ENCODE measurements at places on chromosomes 7 and 10.

DNA sequence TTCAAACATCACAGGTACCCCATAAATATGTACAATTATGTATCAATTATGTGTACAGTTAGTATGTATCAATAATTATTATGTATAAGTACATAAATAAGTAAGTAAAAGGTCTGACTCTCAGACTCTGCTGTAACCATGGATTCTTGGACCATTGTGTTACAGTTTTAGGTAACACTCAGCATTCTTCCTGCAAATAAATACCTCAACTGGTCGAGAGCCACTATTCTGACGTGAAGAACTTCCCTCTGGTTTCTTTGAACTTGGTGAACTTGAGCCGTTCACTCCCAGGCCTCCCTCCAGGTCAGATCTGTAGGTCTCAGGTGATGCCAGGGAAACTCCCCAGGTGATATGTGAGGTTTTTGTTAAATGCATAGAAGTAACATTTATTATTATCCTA lies 191.8 kb upstream of the PLXNA4 start:
- no peak for DNase-seq

DNA sequence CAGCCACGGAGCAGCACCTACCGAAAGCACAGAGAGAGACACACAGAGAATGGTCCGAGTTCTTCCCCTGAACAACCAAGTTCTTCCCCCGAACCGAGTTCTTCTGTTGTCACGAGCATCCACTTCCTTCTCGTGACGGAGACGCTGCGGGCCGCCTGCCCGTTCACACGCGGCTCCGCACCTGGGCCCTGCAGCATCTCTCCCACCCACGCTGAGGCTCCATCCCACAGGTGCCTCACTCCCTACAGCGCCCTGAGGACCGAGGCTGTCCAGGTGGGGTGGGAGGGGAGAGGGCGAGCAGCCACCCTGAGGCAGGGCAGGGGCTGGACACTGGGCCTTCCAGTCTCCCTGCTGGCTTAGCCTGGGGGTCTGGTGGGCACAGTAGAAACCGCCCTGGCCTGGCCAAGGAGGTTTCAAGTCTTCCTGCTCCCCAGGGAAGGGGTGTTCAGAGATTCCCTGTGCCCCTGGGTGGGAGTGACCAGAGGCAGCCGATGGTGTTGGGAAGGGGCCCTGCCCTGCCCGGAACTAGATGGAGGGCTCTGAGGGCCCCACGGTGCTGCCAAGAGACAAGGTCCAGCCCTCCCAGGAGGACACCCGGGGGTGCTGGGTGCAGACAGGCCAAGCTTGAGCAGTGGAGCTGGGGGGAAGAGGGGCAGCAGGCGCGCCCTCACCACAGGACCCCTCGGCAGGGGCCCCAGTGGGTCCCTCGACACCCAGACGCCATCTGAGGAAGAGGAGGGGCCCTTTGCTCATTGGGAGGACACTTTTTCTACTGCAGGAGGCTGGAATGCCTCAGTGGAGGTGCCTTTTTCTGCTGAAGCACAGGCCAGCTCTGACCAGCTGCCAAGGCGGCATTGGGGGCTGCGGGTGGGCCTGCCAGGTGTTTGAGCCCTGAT lies 5.2 kb upstream of the NKX6-2 start:
- DNase-seq, result no peak

DNA sequence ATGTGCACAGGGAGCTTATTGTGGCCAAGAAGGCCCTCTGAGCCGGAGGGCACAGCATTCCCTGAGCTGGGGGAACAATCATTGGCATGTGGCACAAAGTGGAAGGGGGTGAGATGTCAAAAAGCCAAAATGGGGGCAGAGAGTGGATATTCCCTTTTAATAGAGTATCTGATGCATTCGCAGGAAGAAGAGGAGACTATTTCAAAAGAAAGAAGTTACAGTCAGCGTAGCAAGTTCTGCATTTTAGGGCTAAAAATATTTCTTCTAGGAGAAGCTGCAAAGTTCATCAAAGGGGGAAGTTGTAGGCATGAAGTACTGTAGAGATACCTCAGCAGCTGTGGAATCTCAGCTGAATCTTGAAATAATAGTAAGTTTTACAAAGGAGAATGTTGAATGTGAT lies 136.0 kb upstream of the WDR11 start:
- DNase-seq, result no peak

- DNase-seq, result no peak
Measured at GRCh38 chr7:9945857-9946256, 1027.8 kb upstream of the PHF14 start.

- DNase-seq, result no peak
Measured at GRCh38 chr7:36301914-36302771, 87.5 kb upstream of the ANLN start.

- DNase-seq, result no peak
Measured at GRCh38 chr7:36305648-36306047, 84.0 kb upstream of the ANLN start.

DNA sequence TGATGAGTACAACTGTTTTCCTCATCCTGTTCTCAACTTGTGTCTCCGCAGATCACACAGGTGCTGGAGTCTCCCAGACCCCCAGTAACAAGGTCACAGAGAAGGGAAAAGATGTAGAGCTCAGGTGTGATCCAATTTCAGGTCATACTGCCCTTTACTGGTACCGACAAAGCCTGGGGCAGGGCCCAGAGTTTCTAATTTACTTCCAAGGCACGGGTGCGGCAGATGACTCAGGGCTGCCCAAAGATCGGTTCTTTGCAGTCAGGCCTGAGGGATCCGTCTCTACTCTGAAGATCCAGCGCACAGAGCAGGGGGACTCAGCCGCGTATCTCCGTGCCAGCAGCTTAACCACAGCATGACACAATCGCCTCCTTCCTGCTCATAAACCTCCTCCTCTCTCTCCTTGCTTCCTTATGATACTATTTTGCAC lies 126.7 kb upstream of the PRSS58 start:
- DNase-seq, result no peak

- DNase-seq, result no peak
Measured at GRCh38 chr10:69612760-69613159, 17.3 kb upstream of the FAM241B start.

- DNase-seq, result no peak
Measured at GRCh38 chr10:29078919-29079318, 210.0 kb upstream of the LYZL1 start.

DNA sequence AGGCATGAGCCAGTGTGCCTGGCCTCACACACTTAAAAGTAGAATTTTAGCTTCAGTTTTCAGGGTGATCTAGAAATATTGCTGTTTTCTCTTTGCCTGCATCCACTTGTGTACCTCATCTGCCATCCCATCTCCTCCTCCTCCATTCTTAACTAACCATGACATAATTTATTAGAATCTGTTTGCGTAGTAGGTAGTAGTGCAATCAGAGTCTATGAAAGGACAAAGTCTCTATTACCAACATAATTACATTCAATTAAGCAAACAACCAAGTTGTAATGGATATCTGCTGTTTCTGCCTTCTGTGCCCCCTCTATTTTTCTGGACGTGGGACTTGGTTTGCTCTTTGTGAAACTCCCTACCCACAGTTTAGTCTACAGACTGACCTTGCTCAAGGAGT lies 72.9 kb downstream of the CDK14 start:
- DNase-seq, result no peak
